ENCODE measurements at places on chromosomes 1 and 21.

GRCh38 chr1:181104042-181104789 lies 15.7 kb downstream of the IER5 start:
- no peak for DNase-seq

- no peak for DNase-seq
Measured at GRCh38 chr1:233078396-233078795, 128.0 kb downstream of the NTPCR start.

DNA sequence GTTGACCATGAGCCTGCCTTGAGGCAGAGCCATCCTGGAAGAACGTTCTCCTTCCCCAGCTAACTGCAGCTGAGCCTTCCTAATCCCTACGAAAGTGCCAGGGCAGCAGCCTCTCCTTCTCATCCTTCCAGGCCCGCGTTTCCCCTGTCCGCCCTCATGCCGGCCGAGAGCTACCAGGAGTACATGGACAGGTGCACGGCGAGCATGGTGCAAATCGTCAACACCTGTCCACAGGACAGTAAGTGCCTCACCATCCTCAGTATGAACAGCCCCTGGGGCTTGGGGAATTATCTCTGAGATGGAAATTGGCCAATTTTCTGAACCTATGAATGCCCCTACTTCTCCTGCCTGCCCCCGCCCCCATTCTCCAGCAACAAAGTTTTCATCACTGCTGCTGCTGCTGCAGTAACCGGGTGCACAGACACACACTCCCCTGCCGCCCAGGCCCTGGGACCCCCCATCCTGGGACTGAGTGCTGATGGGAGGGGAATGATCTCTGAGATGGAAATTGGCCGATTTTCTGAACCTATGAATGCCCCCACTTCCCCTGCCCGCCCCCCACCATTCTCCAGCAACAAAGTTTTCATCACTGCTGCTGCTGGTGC lies 39.6 kb downstream of the UBASH3A start:
- no peak for DNase-seq

DNA sequence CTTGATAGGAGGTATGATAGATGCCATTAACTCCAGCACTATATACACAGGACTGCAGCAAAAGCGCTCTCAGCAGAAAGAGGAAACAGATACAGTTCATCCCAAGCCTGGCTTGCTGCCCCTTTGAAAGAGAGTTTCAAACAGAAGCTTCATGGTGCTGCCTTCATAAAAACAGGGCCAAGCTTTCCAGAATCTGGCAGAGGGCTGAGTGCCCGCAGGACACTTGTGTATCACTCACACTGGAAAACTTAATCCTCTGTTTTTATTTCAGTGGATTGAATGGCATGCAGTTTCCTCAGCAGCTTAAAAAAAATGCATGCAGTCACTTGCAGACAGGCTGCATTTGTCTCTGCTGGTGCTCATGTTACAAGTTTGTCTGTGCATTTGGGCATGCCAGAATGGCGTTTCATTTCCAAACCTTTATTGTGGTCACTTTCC lies 40.4 kb downstream of the KCNJ15 start:
- no peak for DNase-seq

DNA sequence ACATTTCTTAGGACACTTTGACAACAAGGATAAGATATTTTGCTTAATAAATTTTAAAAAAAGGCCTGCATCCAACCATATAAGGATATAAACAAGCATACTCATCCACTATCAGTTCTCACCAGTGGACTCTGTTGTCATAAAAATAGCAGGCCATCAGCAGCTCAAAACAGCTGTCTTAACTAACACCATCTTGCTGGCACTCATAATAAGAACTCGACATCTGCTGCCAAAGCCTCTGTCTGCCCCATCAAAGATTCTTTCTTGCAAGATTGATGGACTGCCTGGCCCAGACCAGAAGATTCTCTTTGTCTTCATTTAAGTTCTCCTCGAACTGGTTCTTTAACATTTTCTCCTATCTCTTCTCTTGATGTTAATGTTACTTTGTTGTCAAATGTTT lies 10.1 kb downstream of the JMJD4 start:
- DNase-seq = no peak

DNA sequence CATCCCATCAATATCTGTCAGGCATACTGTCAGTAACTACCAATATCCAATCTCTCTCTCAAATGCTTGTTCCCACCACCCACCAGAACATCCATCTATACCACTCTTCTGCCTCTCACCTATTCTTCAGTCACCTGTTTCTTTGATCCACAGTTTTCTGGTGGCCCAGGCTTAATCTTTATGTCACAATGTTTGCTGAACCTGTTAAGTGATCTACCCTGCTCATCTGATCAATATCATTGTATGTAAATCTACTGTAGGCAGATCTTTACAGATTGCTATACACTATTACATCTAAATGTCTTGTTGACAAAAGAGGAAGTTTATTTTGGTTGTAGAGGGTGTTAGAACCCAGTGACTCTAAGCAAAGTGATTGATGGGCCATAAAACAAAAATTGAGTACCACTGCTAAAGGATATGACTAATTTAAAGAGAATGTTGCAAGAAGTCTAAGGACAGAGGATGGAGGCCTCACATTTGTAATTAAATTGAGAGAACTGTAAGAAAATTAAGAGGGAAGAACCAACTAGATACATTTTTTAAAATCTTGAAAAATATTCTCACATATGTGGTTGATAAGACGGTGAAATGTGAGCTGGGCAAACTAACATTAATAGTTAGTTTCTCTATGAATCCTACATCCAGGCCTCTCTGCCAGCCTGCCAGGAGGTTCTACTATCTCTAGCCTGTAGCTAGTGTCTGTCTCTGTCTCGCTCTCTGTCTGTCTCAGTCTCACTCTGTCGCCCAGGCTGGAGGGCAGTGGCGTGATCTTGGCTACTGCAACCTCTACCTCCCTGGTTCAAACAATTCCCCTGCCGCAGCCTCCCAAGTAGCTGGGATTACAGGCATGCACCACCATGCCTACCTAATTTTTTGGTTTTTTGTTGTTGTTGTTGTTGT lies 34.1 kb downstream of the EGLN1 start:
- no peak for DNase-seq

- DNase-seq = no peak
Measured at GRCh38 chr1:181062836-181063428, 25.6 kb upstream of the IER5 start.

GRCh38 chr1:195763146-195763906 lies 844.9 kb downstream of the KCNT2 start:
- no peak for DNase-seq

DNA sequence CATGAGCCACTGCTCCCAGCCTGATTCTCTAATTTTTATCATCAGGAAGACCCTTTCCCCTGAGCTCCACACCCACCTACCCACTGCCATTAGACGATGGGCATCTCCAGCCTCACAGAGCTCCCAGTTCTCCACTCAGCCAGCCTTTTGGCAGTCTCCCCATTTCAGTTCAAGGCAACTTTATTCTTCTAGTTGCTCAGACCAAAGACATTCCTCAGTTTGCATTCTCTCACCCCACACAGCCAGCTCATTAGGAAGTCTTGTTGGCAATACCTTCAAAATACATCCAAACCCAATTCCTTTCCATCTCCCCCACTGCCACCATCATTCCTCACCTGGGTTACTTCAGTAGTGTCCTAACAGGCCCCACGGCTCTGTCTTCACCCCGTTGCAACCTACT lies 53.4 kb upstream of the COX20 start:
- DNase-seq = no peak

GRCh38 chr1:208449951-208450350 lies 205.8 kb upstream of the PLXNA2 start:
- no peak for DNase-seq

DNA sequence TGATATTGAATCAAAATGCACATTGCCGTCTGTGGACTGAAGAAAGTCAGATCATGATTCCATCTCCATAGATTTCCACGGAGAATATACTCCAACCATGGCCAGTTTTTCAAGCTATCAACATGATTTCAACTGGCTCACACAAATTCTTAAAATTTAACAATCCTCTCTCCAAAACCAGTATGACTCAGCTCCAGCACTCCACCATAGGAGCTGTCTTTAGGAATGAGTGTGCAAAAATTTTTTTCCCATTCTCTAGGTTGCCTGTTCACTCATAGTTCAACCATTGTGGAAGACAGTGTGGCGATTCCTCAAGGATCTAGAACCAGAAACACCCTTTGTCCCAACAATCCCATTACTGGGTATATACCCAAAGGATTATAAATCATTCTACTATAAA lies 40.8 kb downstream of the RGL1 start:
- no peak for DNase-seq

- no peak for DNase-seq
Measured at GRCh38 chr1:22450351-22451021, 1.2 kb upstream of the ZBTB40 start.

- no peak for DNase-seq
Measured at GRCh38 chr1:236163463-236164153, 21.3 kb downstream of the GPR137B start.

DNA sequence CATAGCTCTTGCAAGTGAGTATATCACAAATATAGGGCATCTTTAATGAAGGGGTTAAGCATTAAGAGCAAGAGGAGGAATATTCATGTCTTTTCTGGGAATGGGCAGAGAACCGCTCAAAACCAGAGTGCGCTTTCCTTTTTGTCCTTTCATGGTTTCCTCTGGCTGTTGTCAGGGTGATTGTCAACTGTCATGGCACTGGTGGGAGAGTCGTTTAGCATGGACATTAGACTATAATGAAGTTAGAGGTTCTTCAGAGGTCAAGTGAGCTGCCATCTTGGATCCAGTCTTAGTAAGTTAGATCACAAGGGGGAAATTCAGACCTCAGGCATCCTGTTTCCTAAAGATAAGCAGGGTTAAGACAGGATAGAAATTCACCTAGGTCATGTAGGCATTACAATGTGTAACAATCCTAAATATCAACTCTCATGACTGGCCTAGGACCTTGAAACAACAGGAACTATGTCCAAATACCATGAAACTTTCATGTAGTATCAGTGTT lies 12.1 kb upstream of the COA6 start:
- DNase-seq = no peak

DNA sequence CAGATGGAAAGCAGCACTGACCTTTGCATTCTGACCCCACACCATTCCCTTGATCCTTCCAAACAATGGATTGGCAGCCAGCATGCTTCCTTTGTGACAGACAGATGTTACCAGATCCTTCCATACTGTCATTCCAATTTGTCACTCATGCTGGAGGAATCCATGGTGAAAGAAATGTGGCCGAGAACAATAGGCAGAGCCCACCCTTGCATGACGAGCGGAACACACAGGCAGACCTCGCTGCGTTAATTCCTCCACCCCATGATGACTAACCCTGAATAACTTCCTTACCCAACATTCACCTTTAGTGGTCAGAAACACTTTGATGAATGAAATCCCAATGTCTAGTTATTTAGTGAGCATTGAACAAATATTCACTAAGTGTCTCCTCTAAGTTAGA lies 45.1 kb downstream of the PDPN start:
- no peak for DNase-seq

DNA sequence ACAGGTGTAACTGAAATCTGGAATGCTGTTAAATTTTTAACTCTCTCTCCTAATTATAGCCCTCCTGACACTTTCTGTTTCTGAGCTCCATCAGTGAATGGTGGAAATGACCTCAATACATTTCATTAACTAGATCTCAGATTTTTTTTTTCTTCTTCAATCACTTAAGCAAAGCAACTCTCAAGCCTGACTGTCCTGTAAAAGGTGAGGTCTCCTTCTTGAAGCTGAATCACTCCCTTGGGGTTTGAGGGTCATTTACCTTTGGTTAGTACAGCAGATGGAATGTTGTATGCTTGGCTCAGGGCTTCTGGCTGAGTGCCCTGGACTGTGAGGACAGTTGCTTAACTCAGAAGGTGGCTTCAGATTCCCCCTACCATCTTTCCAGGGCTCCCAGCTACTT lies 518.7 kb downstream of the PTPRC start:
- DNase-seq = no peak

- no peak for DNase-seq
Measured at GRCh38 chr1:162861101-162861500, at the start of gene CCDC190. CCDC190 (minus strand) TSS chr1:162861175; CDS start chr1:162859646, 1,529 bp downstream.

DNA sequence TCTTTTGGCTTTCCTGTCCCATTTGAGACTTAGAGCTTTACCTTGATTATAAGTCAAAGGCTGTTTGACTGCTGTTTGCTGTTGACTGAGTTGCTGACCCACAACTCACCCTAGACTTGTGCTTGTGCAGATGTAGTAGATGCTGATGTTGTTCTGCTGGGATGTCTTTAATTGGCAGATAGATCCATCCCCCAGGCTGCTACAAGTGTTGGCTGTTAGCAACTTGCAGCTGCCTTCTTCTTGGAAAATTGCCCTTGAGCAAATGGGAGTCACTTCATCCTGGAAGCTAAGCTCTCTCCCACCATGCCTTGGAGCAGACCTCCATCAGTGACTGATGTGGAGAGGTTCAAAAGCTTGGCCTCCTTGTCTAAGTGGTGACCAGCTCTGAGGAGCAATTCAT lies 139.3 kb upstream of the KIAA0040 start:
- DNase-seq = no peak

GRCh38 chr1:21663248-21663950 lies 5.8 kb downstream of the RAP1GAP start:
- DNase-seq = no peak

DNA sequence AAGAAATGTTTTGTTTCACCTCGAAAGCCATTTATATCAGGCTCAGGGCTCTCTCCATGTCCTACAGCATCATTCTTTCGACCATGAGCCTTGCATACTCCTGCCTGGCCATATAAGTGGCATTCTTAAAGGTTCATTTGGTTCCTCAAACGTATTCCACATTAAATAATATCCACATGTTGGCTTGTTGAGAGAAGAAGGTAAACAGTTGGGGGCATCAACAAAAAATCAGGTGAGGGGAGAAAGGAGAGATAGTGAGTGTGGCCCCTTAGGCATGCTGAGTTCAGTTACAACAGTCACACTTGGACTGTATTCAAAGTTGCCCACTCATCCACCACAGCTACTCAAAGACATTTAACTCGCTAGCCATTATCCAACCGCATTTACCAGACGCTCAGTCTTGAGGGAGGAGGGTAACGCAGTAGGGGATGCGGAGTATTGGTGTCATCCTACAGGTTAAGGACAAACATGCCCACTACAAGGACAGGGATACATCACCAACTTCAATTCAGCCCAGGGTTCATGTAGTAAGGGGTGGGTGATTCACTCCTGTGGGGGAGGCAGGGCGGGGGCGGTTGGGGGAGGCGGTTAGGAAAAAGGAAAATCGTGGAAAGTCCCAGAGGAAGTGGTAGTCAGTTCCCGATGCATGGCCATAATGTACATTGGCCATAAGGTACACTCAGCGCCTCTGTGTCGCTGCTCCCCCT lies 1.4 kb downstream of the ZNF697 start:
- DNase-seq = no peak

GRCh38 chr1:237247442-237247841 lies 205.5 kb downstream of the RYR2 start:
- DNase-seq = no peak

GRCh38 chr1:236156512-236157208 lies 14.3 kb downstream of the GPR137B start:
- DNase-seq = peak; percentile 27
